ENCODE measurements at places on chromosomes 4 and X.

DNA sequence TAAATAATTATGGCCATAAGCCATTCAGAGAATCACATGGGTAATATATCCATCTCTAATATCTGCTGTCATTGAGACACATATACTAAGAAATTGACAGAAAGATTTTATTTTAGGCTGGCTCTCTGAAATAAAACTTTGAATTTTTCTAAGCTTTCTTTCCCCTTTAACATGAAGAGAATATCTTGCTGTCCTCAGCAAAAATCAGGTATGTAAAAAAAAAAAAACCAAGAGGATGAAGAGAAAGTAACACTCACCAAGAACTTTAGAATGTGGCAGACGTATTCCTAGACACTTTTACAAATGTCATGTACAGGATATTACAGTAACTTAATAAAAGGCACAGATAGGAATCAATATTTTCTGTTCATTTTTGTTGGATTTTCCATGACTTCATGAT lies 65.8 kb downstream of the EPHA5 start:
- DNase-seq, result no peak

DNA sequence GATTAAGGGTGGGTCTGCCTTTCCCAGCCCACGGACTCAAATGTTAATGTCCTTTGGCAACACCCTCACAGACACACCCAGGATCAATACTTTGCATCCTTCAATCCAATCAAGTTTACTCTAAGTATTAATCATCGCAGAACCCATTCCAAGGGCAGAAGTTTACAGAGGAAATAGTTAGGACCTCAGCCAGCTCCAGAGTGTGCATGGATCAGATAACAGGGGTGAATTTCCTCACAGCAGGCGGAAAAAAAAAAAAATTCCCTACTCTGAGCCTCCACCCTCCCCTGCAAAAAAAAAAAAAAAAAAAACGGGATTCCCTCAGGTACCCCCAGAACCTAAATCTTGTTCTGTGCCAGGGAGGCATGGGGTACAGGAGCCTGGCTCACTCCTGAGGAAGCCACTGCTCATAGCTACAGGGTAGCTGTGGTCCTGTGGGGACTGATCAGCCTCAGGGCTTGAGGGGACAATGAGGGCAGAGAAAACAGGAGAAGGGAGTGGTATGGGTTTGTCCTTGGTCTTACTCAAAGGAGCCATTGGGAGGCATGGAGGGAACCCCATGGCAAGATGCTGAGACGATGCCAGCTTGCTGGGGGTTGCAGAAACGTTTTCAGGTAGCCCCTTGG lies 113.0 kb downstream of the DHRSX start:
- DNase-seq, result no peak

- no peak for DNase-seq
These were observed 9.6 kb downstream of the AFP start for GRCh38 chr4:73445383-73446335.

DNA sequence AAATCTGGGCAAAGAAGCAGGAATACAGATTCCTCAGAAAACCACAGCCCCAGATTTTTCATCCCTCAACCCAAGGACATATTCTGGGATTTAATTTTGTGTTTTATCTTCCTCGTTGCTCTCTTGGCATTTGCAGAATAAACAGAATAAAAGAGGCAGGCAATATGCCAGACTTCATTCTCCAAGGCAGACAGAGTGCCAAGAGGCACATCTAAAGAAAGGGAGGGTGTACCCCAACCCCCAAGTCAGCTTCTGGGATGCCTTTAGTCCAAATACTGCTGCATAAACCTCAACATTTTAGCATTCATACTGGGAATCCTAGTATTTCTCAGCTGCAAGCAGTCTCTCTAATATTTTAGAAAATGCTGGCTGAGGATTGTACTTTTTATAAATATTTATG lies 629.2 kb downstream of the KLHL13 start:
- no peak for DNase-seq

DNA sequence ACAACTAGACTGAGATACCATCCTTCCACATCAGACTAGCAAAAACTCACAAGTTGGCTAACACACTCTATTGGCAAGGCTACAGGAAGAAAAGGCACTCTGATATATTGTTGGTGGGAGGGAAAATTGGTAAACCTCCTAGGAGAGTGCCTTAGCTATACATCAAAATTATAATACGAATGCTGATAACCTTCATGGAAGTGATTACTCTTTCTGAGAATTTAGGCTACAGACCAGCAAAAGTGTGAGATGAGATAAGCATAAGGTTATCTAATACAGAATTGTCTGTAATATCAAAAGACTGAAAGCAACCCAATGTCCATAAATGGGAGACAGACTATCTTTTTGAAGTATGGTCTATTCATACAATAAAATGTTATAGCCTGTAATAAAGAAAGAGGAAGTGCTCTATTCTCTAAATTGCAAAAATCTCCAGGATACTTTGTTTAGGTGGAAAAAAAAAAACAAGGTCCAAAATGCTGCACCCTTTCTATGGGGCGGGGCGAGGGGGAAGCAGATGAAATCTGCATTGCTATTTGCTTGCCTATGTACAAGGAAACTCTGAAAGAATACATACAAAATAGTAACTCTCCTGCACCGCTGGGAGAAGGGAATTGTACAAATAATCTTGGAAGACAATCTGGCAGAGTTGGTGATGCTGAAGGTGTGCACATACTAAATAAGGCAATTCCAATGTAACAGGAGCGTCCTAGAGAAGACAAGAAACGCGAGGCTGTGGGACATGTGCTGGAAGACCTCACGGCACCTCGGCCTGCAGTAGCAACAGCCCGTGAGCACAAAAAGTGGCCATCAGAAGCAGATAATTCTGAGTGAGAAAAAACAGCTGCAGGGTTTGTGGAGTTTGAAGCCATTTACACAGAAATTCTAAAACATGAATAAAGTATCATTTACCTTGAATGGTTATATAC lies 109.7 kb downstream of the AFAP1 start:
- DNase-seq, result no peak

- no peak for DNase-seq
These were observed 164.0 kb upstream of the MBNL3 start for GRCh38 chrX:132652871-132653270.

GRCh38 chr4:124965497-124965891 lies 253.0 kb upstream of the ANKRD50 start:
- DNase-seq, result no peak

- no peak for DNase-seq
These were observed 545.3 kb upstream of the FAT1 start for GRCh38 chr4:187268940-187269339.

DNA sequence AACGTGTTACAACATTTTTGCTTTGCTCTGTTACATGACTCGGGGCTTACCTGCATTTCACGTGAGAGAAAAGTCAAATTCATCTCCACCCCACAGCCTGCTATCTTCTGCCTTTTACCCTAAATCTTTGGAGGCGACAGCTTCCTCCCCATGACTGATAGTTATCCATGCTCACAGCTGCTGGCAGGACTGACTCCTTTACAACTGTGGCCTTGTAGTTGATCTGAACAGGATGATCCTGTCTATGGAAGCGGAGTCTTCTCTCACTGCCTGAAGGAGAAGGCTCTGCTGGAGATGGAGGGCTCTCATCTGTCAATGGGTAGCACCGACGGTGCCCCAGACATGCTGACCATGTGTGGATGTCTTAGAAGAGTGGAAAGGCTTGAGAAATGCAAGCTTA lies 151.0 kb downstream of the CBR4 start:
- no peak for DNase-seq

DNA sequence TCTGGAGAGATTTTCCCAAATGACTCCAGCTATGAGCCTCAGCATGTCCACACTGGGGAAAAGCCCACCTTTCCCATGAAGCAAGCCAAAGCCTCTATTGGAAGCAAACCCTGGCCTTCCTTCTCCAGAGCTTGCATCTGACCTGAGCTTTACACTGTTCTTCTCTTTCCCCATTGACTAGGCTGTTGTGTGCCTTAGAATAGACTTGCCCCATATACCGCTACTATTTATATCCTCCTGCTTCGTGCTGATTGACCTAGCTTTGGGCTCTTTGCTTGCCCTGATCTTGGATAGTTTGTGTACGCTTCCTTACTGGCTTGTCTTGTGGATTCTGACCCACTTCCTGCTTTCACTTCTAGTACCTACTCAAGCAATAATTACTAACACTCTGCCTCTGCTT lies 30.9 kb downstream of the FAM9B start:
- no peak for DNase-seq

- DNase-seq, result no peak
These were observed 15.4 kb upstream of the MSANTD1 start for GRCh38 chr4:3233391-3234071.

- no peak for DNase-seq
These were observed 339 bp downstream of the CUL4B start for GRCh38 chrX:120560405-120560841.

DNA sequence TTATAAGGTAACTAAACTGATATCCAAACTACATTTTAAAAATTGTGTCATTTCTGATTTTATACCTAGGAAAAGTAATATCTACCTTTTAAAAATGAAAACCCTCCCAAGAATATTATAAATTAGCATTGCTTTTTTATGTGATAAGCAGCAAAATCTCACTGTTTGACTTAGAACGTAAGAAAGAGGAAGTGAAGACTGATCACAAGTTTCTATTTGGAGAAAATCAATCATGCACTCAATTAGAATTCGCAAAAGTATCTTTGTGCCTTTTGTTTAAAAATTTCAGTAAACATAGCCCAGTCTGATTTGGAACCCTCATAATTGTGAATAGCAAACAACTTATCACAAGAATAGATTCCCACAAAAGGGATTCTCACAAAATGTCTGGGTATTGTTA lies 142.7 kb downstream of the TENM3 start:
- no peak for DNase-seq

GRCh38 chrX:112798736-112799135 lies 41.9 kb downstream of the AMOT start:
- DNase-seq, result no peak

DNA sequence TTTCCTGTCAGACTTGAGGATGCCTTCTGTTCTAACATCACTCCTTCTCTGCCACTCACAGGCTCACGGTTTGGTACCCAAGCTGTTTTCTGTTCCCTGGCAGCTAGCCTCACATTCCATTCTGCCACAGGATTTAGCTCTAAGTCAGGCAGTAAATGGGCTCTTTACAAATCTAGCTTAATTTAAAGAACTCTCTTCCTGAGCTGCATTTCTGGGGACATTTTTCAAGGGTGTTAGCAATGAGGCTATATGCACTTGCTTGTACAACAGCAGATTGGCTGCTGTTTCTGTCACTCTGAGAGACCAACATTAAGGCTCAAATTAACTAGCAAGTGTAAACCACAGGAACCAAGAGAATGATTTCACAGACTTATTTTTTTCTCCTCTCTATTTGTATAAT lies 337.8 kb upstream of the NOCT start:
- DNase-seq, result no peak

GRCh38 chrX:72159769-72160168 lies 21.8 kb upstream of the PIN4 start:
- DNase-seq, result no peak

DNA sequence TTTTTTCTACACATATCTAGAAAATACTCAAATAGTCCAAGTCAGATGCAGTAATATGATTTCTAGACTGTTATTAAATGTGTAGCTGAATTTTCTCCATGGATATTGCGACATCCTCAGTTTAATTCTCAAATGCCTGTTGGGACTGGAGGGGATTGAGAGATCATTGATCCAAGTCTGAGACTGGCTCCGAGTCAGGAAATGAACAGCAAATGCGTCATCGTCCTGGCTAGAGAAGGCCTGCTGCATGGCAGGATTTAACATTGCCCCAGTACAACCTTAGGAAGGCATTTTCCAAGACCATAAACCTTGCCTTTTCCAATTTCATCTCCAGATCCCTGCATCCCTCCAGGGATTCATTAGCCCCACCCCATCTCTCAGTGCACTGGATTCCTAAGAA lies 56.6 kb upstream of the SLC6A14 start:
- no peak for DNase-seq

GRCh38 chr4:112099701-112100297 lies 45.5 kb upstream of the FAM241A start:
- peak; percentile 46 for DNase-seq

DNA sequence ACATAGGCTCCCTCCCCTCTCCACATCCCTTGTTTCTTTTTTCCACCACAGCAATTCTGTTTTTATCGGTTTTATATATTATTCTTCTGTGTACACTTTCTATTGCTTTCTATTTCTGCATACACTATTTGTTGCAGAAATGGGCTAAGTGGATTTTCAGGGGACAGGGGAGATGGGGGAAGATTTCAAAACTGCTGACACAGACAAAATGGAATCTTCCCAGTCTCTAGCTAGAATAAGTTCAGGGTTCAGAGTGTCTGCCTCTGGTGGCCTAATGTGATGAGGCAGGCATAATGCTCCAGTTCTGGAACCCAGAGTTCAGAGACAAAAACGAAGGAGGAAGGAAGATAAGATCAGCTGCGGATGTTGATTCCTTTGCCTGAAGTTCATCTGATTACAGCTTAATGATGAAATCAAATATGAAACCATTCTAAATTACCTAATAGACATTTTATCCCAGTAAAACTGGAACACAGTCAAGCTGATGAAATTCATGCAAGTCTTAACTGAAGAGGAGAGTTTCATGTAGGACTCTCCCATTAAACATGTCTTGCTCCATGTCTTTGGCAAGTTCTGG lies 447.1 kb downstream of the AFF2 start:
- no peak for DNase-seq

GRCh38 chr4:56674984-56675383 lies 6.1 kb downstream of the HOPX start:
- DNase-seq, result no peak

GRCh38 chrX:22196149-22196548 lies 76.6 kb upstream of the CBLL2 start:
- no peak for DNase-seq

DNA sequence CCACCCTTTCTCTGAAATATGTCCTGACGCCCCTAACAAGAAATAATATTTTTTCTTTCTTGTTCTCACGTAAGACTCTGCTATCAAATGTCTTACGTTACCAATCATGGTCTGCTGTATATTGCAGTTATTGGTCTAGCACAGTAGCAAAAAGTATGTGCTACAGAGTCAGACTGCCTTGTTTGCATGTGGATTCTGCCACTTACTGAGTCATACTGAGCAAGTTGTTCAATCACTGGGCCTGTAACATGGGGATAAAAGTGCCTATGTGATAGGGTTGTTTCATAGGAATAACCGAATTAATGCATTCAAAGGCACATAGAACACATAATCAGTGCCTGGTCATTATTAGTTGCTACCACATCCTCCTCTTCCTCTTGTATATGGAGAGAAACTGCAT lies 14.1 kb downstream of the RPGR start:
- no peak for DNase-seq

GRCh38 chr4:153522802-153523094 lies 56.6 kb downstream of the TMEM131L start:
- no peak for DNase-seq

- DNase-seq, result no peak
These were observed 172.9 kb downstream of the SLC39A8 start for GRCh38 chr4:102172341-102172740.

DNA sequence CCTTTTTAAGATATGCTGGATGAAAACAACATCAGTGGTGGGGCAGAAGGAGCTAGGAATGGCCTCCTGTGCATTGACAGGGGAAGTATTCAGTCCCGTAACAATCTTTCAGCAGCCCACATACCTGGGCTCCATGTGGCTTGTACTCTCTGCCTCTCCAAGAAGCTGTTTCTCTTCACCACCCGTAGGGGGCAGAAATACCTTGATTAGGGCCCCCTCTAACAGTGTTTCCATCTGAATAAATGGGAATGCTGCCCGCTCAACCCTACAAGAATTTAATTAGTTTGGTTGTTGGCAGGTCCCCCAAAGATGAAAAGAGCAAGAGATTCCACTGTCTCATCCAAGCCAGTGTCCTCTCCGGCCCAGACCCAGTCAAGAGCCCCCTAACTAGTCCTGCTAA lies 155.2 kb downstream of the SMIM20 start:
- DNase-seq, result peak; percentile 9

- DNase-seq, result no peak
These were observed 36.0 kb downstream of the SORBS2 start for GRCh38 chr4:185775792-185776555.

Data from NCI-H748 treated with DMSO at 0.1 percent for 48 hours (cell line).